ENCODE measurements at places on chromosomes 13 and 19.
A peak's percentile ranks its signal among the peaks of the same experiment; 100 is the strongest.

GRCh38 chr13:31052478-31052877 is 109.2 kb downstream of the HSPH1 start:
- no peak for DNase-seq

DNA sequence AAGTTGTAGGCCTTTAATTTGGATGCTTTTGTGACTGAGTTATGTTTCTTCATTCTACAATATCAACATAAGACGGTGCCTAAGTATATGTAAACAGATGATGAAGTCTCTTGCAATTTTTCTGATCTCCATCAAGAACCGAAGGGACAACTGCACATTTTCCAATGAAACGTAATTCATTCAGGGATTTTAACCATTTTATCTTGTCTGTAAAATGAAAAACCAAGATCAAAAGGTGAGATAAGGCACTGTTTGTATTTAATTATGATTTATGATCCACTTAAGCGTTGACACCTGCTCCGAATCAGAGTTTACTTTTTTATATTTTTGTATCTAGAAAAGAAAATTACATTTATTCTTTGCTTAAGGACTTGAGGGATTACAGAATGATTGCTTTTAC is 556.8 kb upstream of the ARGLU1 start:
- no peak for DNase-seq

DNA sequence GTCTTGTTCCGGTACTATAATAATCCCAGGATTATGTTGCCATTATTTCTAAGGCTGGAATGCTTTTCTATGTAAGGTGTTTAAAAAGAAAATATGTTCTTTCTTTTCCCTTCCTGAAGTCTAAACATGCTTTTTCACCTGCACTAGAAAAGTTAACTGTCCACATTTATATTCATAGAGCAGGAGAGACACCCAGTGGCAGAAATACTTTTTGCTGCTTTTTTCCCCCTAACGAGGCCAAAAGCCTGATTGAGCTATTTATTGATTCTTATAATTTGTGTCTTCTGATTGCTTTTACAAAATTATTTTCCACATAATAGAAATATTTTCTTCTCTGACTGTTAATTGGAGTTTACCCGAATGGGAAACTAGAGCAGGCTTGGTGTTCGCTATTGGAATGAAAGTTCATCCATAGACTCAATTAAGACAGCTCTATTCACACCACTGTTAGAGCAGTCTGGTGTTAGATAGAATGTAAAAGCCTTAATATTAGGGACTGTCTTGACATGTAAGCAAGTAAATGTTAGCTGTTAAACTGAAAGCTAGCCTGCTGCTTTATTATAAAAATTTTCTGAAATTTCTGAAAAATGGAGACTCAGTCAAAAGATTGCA is 15.8 kb downstream of the GPR180 start:
- no peak for DNase-seq

- DNase-seq = peak; percentile 46
Measured at GRCh38 chr13:111552891-111553655, 232.6 kb downstream of the TEX29 start.

GRCh38 chr13:73602295-73602694 is 531.9 kb downstream of the KLF12 start:
- DNase-seq = no peak

DNA sequence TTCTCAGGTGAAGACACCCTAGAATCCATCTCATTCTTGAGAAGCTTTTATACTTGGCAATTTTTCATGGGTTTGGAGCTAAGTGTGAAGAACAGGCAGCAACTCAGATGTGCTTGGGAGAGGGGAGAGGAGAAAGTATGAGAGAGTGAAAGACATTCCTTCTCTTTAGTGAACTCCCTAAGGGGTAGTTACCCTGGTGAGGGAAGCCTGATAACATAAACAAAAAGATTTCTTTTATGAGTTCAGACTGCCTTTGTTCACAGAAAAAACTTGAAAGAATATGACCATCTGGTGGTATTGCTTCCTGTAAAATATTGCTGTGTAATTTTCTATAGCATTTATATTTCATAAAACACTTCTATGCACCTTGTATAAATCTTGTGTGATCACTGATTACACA is at the start of gene STOML3:
Gene STOML3 (minus strand): TSS at position 139 of the 400 bp plus-strand sequence. CDS start 110 bp downstream, at position 29.
- no peak for DNase-seq

GRCh38 chr19:4059891-4060620 is 6.6 kb downstream of the ZBTB7A start:
- peak; percentile 93 for DNase-seq

DNA sequence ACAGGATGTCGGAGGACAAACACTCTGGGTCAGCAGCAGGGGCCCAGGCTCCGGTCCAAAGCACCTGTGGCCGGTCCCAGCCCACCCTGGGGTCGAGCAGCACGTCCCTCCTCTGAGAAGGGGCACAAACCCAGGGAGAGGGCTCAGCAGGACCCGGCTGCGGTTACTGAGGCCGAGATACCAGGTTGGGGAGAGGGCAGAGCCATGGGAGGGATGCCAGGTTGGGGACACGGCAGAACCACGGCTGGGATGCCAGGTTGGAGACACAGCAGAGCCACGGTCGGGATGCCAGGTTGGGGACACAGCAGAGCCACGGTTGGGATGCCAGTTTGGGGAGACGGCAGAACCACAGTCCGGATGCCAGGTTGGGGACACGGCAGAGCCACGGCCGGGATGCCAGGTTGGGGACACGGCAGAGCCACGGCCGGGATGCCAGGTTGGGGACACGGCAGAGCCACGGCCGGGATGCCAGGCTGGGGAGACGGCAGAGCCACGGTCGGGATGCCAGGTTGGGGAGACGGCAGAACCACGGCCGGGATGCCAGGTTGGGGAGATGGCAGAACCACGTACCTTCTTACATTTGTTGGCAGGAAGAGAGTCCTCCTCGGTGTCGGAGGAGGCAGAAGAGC is 18.5 kb downstream of the MIER2 start:
- DNase-seq = no peak

DNA sequence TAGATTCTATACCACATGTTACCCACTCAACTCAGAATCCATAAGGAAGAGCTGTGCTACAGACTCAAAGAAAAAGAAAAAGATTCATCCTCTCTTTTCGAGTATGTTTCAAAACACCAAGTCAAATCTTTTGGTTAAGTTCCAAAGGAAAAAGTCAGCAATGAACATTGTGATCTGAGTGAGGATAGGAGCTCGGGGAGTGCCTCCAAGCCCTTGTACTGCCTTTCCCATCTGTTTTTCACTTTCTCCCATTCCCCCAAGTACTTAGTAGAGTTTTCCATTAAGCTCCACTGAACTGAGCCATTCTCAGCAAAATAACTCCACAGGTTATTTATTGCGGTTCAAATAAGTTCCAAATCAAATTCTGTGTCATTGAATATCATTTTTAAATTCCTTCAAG is 47.7 kb upstream of the MAB21L1 start:
- no peak for DNase-seq

DNA sequence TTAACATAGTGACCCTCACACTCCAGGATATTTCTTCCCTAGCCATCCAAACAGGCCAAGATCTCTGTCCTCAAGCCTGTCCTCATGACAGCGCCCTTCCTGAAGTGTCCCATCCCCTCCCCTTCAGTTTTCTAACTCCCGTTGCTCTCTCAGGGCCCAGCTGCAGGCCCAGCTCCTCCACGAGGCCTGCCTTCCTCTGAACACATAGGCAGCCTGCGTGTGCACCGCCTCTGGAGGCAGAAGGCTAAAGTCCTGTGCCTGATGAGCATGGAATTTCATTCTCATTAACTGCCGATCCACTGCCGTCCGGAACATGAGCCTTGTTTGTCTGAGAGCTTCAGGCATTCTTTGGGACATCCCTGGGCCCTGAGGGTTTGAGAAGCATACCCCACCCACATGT is 306.4 kb downstream of the DCLK1 start:
- DNase-seq = no peak

- no peak for DNase-seq
Measured at GRCh38 chr13:99383511-99383921, 76.3 kb upstream of the GPR183 start.

GRCh38 chr13:27573265-27573664 is 47.1 kb downstream of the LNX2 start:
- no peak for DNase-seq

DNA sequence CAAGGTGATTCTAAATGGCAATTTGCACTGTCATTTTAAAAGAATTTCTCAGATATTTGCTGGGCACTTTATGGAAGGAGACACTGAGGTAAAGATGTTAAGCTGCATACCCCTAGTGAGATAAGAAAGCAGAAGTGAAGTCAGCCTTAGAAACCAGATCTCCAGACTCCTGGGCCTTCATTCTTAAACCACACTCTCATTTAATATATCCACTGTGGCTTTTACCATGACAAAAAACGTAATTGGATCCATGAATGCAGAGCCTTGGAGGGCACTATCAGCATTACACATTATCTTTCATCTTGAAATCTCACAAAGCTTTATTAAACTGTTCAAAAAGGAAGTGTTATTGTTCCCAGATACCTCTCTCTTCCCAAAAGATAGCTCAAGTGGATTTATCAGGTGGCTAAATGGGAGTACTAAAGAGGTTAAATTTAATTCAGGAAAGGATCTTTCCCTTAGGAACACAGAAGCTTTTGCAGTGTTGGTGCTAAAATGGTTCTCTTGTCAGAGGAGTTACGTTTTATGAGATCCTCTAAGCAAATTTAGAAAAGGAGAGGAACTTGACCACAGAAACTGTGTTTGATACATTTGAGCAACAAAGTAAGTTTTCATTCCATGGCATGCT is 1060.4 kb downstream of the EFNB2 start:
- no peak for DNase-seq

DNA sequence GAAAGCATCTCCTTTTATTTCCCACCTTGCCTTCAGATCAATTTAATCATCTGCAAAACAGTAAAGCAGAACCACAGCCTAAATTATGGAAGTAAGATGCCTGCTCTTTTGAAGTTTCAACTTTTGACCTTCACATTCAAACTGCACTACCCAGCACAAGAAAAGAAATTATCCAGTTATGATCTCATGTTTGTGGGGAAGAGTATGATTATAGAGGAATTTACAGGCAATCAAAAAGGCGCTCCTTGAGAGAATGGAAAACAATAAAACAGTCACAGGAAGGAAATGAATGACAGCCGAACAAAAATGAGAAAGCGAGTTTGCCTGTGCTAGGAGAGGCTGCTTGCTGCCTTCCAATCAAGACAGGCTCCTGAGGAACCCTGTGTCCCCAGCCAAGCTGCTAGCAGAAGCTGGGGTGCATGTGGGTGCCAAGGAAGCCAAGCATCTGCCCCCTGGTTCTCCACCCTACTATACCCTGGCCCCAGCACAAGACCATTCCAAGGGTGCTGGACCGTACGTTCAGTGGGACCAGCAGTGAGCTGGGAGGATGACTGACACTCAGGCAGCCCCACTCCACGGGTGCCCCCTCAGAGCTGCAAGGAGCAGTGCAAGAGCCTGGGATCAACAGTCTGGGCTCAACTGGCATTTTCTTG is 47.8 kb downstream of the PEPD start:
- peak; percentile 56 for DNase-seq

GRCh38 chr19:56900573-56901097 is 60.1 kb upstream of the PEG3 start:
- no peak for DNase-seq

- no peak for DNase-seq
Measured at GRCh38 chr19:46192992-46193650, 36.4 kb upstream of the IGFL1 start.

DNA sequence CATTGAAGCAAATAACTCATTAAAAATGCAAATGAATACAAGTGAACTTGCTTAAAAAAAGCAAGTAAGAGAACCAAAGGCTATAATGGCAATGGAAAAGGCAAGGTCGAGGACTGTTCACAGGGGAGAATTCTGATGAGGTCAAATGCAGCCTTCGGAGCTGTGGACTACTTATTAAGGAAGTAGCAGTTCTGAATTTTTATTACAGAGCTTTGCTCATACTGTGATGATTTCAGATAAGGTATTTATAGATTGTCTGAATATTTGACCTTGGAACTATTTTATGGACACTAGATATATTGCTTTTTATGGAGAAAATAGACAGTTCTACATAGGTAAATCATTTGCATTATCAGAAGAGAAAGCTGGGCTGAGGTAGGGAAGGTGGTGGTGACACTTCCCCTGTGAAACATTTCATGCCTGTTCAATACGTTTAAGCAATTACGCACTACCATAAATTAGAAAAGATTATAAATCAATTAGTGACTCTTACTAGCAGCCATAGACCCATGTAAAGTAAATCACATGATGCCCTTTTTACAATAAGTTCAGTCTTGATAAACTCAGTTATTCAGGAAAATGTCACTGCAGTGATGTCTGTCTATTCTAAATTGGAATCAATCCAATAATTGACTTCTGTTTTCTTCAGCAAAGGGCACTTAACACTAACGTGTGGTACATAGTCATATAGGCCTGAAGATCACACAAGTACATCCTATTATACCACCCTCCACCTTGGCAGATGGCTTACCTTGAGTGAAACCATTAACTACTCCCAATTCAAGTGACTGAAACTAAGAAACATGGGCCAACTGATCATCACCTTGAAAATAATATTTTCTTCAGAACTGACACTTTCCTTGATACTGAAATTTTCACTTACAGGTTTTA is 260.0 kb downstream of the KLF12 start:
- no peak for DNase-seq

DNA sequence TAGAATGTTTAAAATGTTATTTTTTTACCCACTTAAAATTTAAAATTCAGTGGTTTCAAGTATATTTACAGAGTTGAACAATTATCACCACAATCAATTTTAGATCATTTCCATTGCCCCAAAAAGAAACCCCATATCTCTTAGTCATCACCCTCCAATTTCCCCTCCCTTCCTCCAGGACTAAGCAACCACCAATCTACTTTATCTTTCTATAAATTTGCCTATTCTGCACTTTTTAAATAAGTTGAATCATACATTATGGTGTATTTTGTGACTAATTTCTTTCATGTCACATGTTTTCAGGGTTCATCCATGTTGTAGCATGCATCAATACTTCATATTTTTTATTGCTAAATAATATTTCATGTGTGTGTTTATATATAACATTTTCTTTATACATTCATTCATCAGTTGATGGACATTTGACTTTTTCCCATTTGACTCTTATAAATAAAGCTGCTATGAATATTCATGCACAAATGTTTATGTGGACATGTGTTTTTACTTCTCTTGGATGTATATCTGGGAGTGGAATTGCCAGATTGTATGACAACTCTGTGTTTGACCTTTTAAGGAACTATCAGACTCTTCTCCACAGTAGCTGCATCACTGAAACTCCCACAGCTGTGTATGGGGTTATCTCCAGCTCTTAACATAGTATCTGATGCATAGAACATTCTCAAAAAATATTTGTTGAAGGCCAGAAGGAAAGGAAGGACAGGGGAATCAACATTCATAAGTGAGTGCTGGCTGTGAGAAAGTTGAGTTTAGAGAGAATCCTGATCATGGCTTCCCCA is 107.8 kb upstream of the OXGR1 start:
- DNase-seq = no peak

- DNase-seq = no peak
Measured at GRCh38 chr13:41939398-41939797, 21.5 kb downstream of the VWA8 start.

- DNase-seq = no peak
Measured at GRCh38 chr19:45463241-45463640, 4.6 kb upstream of the FOSB start.
